ENCODE measurements at places on chromosomes 5 and 9. TPM values are rescaled to one million over a fixed set of nuclear protein-coding genes. Genes with fewer than 3 reads are reported as not detected.

The SLC1A3 gene
- 5.0 TPM for total RNA-seq

The NPR3 gene
- 21.8 TPM for total RNA-seq

The SLC36A3 gene
- total RNA-seq, result not detected

The TRIM7 gene
- 2.5 TPM for total RNA-seq

The LRRC19 gene
- not detected for total RNA-seq

The PCDHGA10 gene
- total RNA-seq, result 5.0 TPM

The CDKN2B-AS1 gene
- 0.18 TPM for total RNA-seq

The EGFL7 gene
- total RNA-seq, result 189 TPM

The PRELID2 gene
- total RNA-seq, result 2.9 TPM

The PCA3 gene
- not detected for total RNA-seq

The CAMK2A gene
- not detected for total RNA-seq
